ENCODE measurements at places on chromosomes 1 and 21. TPM values are rescaled to one million over a fixed set of nuclear protein-coding genes. Genes with fewer than 3 reads are reported as not detected.

The DMBX1 gene
- total RNA-seq: 16.6 TPM

DNA sequence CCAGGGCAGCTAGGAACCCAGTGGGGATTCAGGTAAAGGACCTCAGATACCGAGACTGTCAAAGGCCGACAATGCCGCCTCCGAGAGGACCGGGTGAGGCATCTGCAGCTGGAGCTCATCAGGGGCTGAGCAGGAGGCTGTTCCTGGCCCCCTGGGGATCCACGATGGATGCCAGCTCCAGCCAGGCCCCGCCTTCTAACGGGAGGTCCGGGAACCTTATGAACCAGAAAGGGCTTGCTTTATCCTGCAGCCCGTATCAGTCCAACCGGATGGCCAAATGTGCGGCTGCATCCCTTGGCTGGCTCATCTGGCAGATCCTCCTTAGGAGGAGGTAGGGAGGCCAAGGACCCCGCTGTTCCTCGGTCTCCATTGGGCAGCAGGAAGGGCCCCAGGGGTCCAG lies 32.0 kb downstream of the SLC45A1 start:
- no peak overlapping the region for H3K27ac ChIP-seq
- DNase-seq: peak; percentile 65
- H3K36me3 ChIP-seq: peaks cover 21% of the 10 kb centered on the region
- H3K4me1 ChIP-seq: no peaks in the 10 kb centered on the region
- H3K27me3 ChIP-seq: no peaks in the 10 kb centered on the region
- no peak overlapping the region for H3K4me3 ChIP-seq

The KDF1 gene
- 22.7 TPM for total RNA-seq

The GOLT1A gene
- 1.6 TPM for total RNA-seq

The TEKT2 gene
- total RNA-seq: 5.3 TPM

GRCh38 chr1:98732985-98733781 lies 71.7 kb downstream of the SNX7 start:
- no peak overlapping the region for H3K4me3 ChIP-seq
- no peaks in the 10 kb centered on the region for H3K27me3 ChIP-seq
- H3K4me1 ChIP-seq: peaks cover 6% of the 10 kb centered on the region
- no peak overlapping the region for H3K27ac ChIP-seq
- no peaks in the 10 kb centered on the region for H3K36me3 ChIP-seq

The ZNF648 gene
- not detected for total RNA-seq

The GPR61 gene
- total RNA-seq: 0.93 TPM

- H3K27me3 ChIP-seq: no peaks in the 10 kb centered on the region
- no peaks in the 10 kb centered on the region for H3K36me3 ChIP-seq
- peaks cover 7% of the 10 kb centered on the region for H3K4me1 ChIP-seq
- peak; percentile 17 for DNase-seq
Measured at GRCh38 chr1:162200096-162200847, 130.8 kb downstream of the NOS1AP start.

The INSRR gene
- total RNA-seq: not detected

- H3K36me3 ChIP-seq: no peaks in the 10 kb centered on the region
- H3K27me3 ChIP-seq: no peaks in the 10 kb centered on the region
- H3K27ac ChIP-seq: no peak overlapping the region
Measured at GRCh38 chr1:153058826-153059784, 1.8 kb upstream of the SPRR2A start.

The HAO2 gene
- not detected for total RNA-seq

GRCh38 chr21:14457762-14458161 lies 74.8 kb upstream of the HSPA13 start:
- H3K27ac ChIP-seq: no peak overlapping the region
- H3K36me3 ChIP-seq: no peaks in the 10 kb centered on the region
- H3K27me3 ChIP-seq: no peaks in the 10 kb centered on the region
- peaks cover 3% of the 10 kb centered on the region for H3K4me1 ChIP-seq
- DNase-seq: no peak
- H3K4me3 ChIP-seq: no peak overlapping the region

The FCRL3 gene
- not detected for total RNA-seq

DNA sequence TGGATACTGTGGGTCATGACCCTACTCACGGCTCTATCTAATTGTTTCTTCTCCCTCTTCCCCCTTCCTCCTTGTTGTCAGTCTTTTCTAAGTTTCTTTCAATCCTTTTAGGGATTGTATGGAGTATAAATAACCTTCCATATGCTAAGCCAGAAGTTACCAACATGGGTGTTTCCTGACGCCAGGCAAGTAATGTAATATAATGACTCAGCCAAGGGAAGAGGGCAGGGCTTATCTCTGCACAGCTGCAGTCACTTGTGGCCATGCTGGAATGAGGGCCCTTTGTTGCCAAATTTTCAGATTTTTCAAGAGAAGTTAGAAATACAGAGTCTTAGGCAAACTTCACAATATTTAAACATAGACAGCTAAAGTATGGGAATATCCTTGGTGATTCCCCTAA lies 194.6 kb downstream of the ST6GALNAC3 start:
- H3K36me3 ChIP-seq: no peaks in the 10 kb centered on the region
- no peaks in the 10 kb centered on the region for H3K27me3 ChIP-seq
- no peak for DNase-seq
- no peak overlapping the region for H3K4me3 ChIP-seq
- H3K4me1 ChIP-seq: no peaks in the 10 kb centered on the region

The NECAP2 gene
- 28.0 TPM for total RNA-seq

DNA sequence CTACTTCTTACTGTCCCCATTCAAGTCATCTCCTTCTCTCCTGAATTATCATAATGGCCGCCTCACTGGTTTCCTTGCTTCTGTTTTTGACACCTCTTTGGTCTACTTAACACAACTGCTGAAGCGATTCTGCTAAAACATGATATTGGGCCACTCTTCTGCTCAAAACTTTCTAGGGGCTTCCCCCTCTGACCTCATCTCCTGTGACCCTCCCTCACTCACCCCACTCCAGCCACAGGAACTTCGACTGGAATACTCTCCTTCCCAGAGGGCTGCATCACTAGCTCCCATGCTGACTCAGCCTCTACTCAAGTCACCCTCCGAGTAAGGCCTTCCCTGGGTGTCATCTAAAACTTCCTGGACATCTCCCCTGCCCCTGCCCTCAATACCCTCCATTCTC lies 35.7 kb downstream of the NRIP1 start:
- no peak for DNase-seq
- peaks cover 18% of the 10 kb centered on the region for H3K36me3 ChIP-seq
- H3K27ac ChIP-seq: no peak overlapping the region
- no peaks in the 10 kb centered on the region for H3K4me1 ChIP-seq
- no peak overlapping the region for H3K4me3 ChIP-seq

- H3K36me3 ChIP-seq: no peaks in the 10 kb centered on the region
- no peaks in the 10 kb centered on the region for H3K4me1 ChIP-seq
- no peaks in the 10 kb centered on the region for H3K27me3 ChIP-seq
- no peak for DNase-seq
- no peak overlapping the region for H3K4me3 ChIP-seq
Measured at GRCh38 chr1:229952670-229953520, 114.1 kb upstream of the GALNT2 start.

DNA sequence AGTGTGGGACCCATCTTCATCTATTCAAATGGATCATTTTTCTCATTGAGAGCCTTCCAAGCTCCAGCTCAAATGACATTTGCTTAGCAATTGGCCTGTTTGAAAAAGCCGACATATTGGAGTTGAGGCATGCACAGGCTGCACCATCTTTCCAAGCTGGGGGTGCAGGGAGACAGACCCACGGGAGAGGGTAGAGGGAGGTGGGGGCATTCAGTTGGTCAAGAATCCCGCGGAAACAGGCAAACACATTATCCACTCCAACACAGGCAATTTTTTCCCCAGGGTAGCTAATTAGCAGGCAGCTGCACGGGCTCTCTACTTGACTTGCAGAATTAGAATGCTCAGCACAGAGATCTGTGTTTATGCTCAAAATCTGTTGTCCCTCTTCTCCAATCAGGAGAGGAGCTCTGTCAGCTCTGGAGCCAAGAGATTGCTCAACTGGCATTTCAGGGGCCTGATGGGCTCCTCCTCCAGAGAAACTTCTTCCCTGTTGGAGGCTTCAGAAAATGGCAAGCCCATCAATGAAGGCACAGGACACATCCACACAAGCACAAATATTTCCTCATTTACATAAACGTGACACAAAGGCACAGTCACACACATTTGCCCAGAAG lies 267.8 kb downstream of the FOXD2 start:
- H3K4me1 ChIP-seq: no peaks in the 10 kb centered on the region
- H3K36me3 ChIP-seq: no peaks in the 10 kb centered on the region
- peaks cover 63% of the 10 kb centered on the region for H3K27me3 ChIP-seq
- no peak overlapping the region for H3K4me3 ChIP-seq

DNA sequence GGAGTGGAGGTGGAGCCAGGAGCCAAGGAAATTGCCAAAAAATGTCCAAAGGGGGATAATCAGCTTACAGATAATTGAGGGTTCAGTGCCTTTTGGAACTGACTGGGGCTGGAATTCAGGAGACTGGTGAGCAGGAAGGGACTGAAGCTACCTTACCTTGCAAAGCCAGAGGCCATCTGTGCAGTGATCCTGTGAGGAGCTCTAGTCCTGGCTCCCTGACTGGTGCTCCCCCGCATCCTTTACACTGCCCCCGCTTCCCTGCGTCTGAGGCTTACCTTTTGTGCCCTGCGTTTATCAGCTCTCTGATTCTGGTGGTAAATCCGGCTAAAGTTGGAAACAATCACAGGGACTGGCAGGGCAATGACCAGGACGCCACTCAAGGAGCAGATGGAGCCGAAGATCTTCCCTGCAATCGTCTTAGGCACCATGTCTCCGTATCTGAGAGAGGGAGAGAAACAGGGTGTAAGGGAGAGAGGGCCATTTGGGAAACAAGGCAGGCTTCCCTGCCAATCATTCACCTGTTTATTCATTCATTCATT lies 31.0 kb downstream of the DDX20 start:
- no peak overlapping the region for H3K27ac ChIP-seq
- H3K27me3 ChIP-seq: peaks cover 10% of the 10 kb centered on the region
- DNase-seq: peak; percentile 31
- H3K36me3 ChIP-seq: no peaks in the 10 kb centered on the region

GRCh38 chr1:33092438-33092837 lies 11.5 kb downstream of the AZIN2 start:
- no peaks in the 10 kb centered on the region for H3K36me3 ChIP-seq
- H3K27ac ChIP-seq: no peak overlapping the region
- no peaks in the 10 kb centered on the region for H3K4me1 ChIP-seq

GRCh38 chr1:162856260-162856659 lies 4.7 kb downstream of the CCDC190 start:
- H3K27ac ChIP-seq: no peak overlapping the region
- no peaks in the 10 kb centered on the region for H3K36me3 ChIP-seq
- no peaks in the 10 kb centered on the region for H3K4me1 ChIP-seq

The ARTN gene
- total RNA-seq: 4.4 TPM

The S100A7 gene
- not detected for total RNA-seq

DNA sequence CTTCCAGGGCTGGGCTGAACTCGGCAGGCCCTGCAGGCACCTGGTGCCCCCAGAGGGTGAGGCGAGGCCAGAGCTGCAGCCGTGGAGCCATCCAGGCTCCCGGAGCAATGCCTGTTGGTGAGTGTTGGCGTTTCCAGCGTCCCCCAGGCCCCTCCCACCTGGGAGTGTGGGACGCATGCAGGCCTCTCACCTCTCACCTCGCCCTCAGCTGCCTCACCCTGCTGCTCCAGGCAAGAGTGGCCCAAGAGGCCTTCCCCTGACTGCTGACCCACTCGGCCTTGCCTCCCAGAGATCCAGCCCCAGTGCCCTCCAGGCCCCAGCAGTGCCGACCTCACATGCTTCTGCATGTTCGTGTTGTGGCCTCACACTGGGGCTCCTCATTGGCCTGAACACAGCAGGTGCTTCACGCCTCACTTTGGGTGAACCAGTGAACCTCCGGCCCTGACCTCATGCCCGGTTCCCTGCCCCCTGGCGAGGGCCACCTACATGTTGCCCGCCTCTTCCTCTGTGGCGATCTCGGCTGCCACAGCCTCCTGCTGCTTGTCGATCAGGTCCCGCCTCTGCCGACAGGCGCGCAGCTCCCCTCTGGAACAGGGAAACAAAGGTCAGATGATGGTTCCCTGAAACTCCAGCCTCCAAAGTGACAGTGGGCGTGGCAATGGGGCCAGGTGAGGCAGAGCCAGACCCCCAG lies 17.0 kb downstream of the CFAP74 start:
- no peak overlapping the region for H3K4me3 ChIP-seq
- H3K4me1 ChIP-seq: no peaks in the 10 kb centered on the region
- no peaks in the 10 kb centered on the region for H3K27me3 ChIP-seq
- H3K36me3 ChIP-seq: no peaks in the 10 kb centered on the region
- H3K27ac ChIP-seq: no peak overlapping the region

DNA sequence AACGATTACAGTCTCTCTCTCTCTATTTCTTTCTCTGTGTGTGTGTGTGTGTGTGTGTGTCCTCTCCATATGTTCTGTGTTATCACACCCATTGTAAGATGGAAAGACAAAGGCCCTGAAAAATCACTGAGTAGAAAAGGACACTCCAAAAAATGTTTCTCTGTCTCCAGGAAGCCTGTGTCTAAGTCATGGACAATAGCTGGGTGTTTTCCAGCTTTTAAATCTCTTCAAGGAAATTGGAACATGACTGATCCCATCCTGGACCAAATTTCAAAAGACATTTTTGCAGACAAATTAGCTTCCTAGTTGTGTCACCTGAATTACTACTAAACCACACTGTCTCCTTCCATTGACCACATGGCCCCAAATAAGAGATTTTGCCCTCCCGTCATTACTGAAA lies 31.0 kb upstream of the LMX1A start:
- no peaks in the 10 kb centered on the region for H3K4me1 ChIP-seq
- no peak overlapping the region for H3K4me3 ChIP-seq
- no peaks in the 10 kb centered on the region for H3K36me3 ChIP-seq
- H3K27me3 ChIP-seq: peaks cover 55% of the 10 kb centered on the region
- H3K27ac ChIP-seq: no peak overlapping the region
- DNase-seq: no peak

GRCh38 chr21:37338671-37339551 lies 27.7 kb upstream of the DYRK1A start:
- no peak overlapping the region for H3K4me3 ChIP-seq
- no peaks in the 10 kb centered on the region for H3K4me1 ChIP-seq
- DNase-seq: no peak
- no peaks in the 10 kb centered on the region for H3K36me3 ChIP-seq
- H3K27me3 ChIP-seq: no peaks in the 10 kb centered on the region

The FCRL2 gene
- not detected for total RNA-seq

GRCh38 chr1:10340930-10341590 lies 57.8 kb upstream of the PGD start:
- peaks cover 4% of the 10 kb centered on the region for H3K4me1 ChIP-seq
- H3K4me3 ChIP-seq: no peak overlapping the region
- peaks cover 73% of the 10 kb centered on the region for H3K36me3 ChIP-seq
- H3K27me3 ChIP-seq: peaks cover 63% of the 10 kb centered on the region
- H3K27ac ChIP-seq: no peak overlapping the region
- DNase-seq: no peak

The CDC7 gene
- total RNA-seq: 47.5 TPM

The INAVA gene
- total RNA-seq: 54.3 TPM

GRCh38 chr1:7654725-7655124 lies 116.4 kb upstream of the VAMP3 start:
- no peaks in the 10 kb centered on the region for H3K36me3 ChIP-seq
- no peak overlapping the region for H3K27ac ChIP-seq
- no peaks in the 10 kb centered on the region for H3K27me3 ChIP-seq
- no peak for DNase-seq
- H3K4me1 ChIP-seq: no peaks in the 10 kb centered on the region

DNA sequence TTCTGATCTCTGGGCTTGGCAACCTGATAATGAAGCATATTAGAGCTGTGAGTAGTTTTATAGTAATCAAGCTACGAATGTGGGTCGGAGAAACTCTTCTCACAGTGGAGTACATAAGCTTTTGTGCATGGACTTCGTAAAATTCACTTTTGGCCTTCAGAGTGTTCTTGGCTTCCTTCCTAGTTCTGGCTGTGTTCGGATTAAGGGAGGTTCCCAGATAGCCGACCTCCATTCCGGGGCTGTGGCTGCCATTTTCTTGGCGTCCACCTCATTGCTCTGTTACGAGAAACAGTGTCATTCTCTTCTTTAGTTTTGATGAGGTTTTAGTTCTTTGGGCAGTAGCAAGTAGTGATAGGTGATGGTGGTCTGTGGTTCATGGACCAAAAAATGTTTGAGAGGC lies 26.3 kb downstream of the CAMTA1 start:
- DNase-seq: no peak
- H3K27me3 ChIP-seq: no peaks in the 10 kb centered on the region
- H3K4me3 ChIP-seq: no peak overlapping the region
- no peak overlapping the region for H3K27ac ChIP-seq
- H3K4me1 ChIP-seq: peaks cover 2% of the 10 kb centered on the region
